ENCODE measurements at places on chromosomes 3 and 15. TPM values are rescaled to one million over a fixed set of nuclear protein-coding genes. Genes with fewer than 3 reads are reported as not detected.

The ROPN1B gene
- total RNA-seq, result not detected

DNA sequence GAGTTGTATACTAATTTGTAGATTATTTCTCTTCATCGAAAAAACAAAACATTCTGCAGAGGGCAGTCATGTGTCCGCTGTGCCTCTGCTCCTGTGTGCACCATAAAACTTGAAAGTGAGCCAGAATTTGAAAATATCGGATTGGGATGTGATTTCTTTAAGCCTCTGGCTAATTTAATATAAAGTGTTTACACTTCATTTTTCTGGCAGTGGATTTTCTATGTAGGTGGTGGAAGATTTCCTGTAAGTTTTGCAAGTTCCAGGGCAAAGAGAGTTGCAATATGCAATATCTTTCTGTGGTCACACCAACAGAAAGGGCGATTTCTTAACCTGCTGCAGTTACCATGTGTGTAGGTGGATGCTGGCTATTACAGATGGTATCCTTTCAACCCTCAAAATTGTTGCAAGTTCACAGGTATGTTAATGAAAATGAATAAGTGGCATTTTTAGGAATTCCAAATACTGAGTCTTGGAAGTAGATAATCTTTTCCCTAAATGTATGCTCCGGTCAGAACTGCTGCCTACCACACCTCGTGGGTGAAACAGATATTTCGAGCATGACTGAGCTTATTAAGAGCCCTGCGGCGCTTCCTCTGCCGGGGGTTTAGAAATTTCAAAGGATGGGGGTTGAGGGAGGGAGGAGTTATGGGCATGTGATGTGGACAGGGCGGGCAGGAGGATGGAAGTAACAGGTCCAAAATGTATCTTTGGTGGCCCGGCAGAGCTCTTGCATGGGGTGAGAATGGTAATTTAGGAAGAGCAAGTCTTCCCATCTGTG lies 134.0 kb downstream of the PGPEP1L start:
- no peak overlapping the region for H3K4me3 ChIP-seq
- no peaks in the 10 kb centered on the region for H3K27me3 ChIP-seq
- no peak overlapping the region for H3K27ac ChIP-seq
- peaks cover 11% of the 10 kb centered on the region for H3K4me1 ChIP-seq
- no peaks in the 10 kb centered on the region for H3K36me3 ChIP-seq
- no peak for DNase-seq

DNA sequence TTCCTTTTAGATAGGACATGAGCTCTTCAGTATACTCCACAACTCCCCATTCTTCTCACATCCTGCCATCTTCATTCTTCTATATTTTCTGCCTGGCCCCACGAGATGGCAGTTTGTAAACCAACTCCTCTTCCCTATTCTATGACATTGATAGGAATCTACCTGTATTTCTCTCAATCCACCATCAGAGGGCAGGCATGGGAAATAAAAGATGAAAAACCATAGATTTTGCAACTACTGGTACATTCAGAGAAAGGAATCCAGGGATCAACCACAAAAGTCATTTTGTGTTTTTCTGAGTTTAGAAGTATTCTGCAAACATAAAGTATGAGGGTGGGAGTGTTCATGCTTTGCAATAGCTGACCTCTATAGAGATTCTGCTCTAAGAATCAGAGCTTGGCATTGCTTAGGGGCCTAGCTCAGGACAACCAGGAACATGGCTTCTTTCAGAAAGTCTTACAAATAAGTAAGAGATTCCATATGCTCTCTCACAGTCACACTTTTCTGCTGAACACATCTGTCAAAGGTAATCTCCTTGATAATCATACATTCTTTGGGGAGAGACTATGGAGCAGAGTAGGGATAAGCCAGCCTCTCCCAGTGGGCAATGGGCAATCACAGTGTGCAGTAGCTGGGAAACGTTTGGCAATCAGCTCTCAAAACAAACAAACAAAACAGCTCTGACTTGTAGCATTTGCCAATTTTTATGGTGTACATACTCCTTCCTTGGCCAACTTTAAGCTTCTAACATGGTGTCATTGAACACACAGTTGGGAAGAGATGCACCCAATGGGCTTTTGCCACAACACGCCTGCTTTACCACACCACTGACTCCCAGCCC lies 43.1 kb upstream of the SLC25A36 start:
- DNase-seq, result no peak
- no peak overlapping the region for H3K27ac ChIP-seq
- H3K36me3 ChIP-seq, result no peaks in the 10 kb centered on the region
- no peak overlapping the region for H3K4me3 ChIP-seq
- H3K4me1 ChIP-seq, result no peaks in the 10 kb centered on the region

- H3K36me3 ChIP-seq, result no peaks in the 10 kb centered on the region
- no peaks in the 10 kb centered on the region for H3K4me1 ChIP-seq
- DNase-seq, result no peak
- H3K27me3 ChIP-seq, result no peaks in the 10 kb centered on the region
Observed at GRCh38 chr15:63465104-63465503, 39.3 kb upstream of the USP3 start.

DNA sequence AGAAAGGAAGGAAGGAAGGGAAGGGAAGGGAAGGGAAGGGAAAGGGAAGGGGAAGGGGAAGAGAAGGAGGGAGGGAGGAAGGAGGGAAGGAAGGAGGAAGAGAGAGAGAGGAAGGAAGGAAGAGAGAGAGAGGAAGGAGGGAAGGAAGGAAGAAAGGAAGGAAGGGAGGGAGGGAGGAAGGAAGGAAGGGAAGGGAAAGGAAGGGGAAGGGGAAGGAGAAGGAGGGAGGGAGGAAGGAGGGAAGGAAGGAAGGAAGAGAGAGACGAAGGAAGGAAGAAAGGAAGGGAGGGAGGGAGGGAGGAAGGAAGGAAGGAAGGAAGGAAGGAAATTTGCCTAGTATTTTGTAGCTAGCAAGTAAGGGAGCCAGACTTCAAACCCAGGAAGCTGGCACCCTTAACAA lies 583.9 kb downstream of the RBMS3 start:
- DNase-seq, result no peak
- no peak overlapping the region for H3K27ac ChIP-seq
- no peaks in the 10 kb centered on the region for H3K36me3 ChIP-seq
- no peak overlapping the region for H3K4me3 ChIP-seq

GRCh38 chr3:14222457-14222856 lies 43.8 kb downstream of the LSM3 start:
- DNase-seq, result no peak
- no peak overlapping the region for H3K27ac ChIP-seq
- H3K4me3 ChIP-seq, result no peak overlapping the region
- no peaks in the 10 kb centered on the region for H3K27me3 ChIP-seq
- H3K36me3 ChIP-seq, result no peaks in the 10 kb centered on the region

GRCh38 chr3:113552851-113553250 lies 20.5 kb downstream of the SIDT1 start:
- no peak for DNase-seq
- H3K27me3 ChIP-seq, result no peaks in the 10 kb centered on the region
- H3K4me1 ChIP-seq, result no peaks in the 10 kb centered on the region
- no peaks in the 10 kb centered on the region for H3K36me3 ChIP-seq
- no peak overlapping the region for H3K4me3 ChIP-seq
- no peak overlapping the region for H3K27ac ChIP-seq

Data from kidney (tissue), 22 donors.